WTC11 (cell line): ENCODE measurements at places on chromosomes 6 and 20. TPM values are rescaled to one million over a fixed set of nuclear protein-coding genes. Genes with fewer than 3 reads are reported as not detected.

The LST1 gene
- 0.34 to 0.66 TPM in 2 of 3 replicates, not detected in the other for total RNA-seq

The RAET1E gene
- not detected in 3 replicates for total RNA-seq

DNA sequence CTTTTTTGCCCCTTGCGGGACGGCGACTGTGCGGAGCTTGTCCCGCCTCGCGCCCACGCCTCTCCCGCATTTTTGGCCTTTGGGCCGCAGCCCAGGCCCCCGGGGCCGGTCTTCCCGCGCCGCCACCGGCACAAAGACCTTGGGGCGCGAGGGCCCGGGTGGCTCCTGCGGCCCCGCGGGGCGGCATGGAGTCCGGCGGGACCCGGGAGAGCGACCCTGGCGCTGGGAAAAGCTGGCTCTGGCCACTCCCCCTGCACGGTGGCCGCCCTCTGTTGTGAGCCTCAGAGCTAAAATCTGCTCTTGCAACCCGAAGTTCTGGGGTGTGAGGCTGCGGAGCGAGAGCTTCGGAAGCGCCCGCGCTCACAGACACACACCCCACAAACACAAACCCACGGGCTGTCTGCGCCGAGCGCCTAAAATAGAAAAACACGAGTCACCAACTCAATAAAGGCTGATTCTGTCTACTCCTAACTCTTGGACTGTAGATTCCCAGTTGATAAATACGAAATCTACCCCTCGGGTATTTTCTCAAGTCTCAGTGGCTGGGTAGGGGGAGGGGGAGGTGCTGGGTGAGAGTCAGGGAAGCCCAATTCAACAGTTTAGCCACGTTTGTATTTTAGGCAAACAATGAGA is 496 bp upstream of the BEND3 start:
- peak; percentile 81 for DNase-seq

The SLC17A1 gene
- not detected in 3 replicates for total RNA-seq

DNA sequence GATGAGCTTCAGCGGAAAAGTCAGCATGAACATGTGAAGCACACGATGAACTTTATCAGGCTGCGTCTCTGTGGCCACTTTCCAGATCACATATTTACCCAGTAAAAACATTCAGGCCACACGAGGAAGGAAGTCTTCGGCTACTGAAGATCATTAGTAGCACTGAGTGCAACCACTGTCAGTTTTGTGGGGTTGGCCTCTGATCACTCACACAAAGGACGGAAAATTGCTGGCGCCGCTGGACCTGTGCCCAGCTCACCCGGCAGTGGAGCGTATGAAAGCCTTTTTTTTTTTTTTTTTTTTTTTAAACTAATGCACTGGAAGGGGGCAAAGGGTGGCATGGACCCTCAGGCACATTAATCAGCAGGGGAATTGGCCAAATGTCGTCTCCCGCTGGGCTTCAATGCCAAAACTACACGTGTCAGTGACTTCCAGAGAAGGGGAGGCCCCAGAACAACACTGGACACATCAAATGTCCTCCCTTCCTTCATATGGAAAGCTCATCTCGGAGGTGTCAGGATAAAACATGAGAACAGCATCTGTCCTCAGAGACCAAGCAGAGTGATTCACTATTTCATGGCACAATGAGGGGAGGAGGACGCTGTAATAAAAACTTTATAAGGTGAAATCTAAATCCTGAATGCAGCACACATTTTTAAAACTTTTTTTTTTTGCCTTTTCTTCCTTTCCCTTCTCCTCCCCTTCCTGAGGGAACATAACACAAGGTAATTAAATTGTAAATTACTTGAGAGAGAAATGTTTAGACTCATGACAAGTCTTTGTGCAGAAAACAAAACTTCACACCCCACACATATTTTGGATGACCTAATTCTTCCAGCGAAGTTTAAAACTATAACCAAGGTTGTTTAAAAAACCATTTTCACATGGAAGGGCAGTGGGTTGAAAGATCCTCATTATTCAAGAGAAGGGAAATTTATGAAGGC is 223.4 kb downstream of the FOXC1 start:
- no peak for DNase-seq

DNA sequence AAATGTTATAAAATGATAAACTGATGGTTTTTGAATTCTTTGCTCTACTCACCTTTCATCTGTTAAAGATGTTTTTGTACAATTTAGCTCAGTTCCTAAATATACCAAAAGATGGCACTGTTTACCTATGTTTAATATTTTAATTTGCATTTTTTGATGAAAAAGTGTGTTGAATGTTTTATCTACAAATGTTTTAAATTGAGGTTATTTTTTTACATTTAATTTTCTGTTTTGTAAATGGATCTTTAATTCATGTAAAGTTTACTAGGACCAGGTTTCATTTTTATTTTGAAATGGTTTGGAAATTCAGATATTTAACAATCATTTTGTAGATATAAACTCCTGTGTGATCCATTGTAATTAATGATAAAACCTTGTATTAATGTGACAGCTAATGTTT is 30.0 kb downstream of the CDKAL1 start:
- DNase-seq: no peak

GRCh38 chr6:122184401-122184827 is 215.0 kb upstream of the HSF2 start:
- no peak for DNase-seq

- DNase-seq: no peak
These were observed 6.1 kb downstream of the SOBP start for GRCh38 chr6:107495971-107496370.
